ENCODE measurements at places on chromosomes 2 and 18.

DNA sequence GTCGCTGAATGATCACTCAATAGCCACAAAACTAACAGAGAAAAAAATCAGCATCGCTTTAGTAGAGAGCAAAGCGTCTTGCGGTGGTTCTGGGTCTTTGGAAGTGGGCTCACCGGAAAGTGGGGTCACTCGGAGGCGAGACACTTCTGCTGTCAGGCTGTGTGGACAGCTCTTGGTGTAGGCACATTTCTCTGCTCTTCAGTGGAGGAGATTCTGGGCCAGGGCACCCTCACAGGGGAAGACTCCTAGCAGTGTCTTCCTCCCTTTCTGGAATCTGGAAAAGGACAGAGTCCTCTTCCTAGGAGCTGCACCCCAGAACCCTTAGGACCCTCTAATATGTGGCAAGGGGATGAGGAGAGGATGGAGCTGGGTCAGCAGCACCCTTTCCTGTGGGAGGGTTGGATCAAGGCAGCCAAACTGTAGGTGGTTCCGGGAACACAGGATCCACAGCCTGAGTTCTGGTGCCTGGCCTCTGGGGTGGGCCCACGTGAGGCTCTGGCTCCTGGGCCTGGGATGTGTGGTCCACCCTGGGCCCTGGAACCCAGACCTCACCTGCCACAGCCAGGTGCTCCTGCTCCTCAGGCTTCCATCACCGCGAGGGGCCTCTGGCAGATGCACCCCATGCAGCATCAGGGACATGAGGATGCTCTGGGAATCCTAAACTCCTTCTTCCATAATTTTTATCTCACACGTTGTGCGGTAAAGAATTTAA, 25.1 kb downstream of the GPR35 start:
- no peak for DNase-seq

DNA sequence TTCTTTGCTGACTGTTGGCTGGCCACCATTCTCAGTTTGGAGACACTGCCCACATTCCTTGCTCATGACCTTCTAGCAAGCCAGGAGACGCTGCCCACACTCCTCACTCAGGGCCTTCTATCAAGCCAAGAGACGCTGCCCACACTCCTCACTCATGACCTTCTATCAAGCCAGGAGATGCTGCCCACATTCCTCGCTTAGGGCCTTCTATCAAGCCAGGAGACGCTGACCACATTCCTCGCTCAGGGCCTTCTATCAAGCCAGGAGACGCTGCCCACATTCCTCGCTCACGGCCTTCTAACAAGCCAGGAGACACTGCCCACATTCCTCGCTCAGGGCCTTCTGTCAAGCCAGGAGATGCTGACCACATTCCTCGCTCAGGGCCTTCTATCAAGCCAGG, 131.3 kb upstream of the CBLN2 start:
- DNase-seq: no peak

- DNase-seq: peak; percentile 58
These were observed 19.9 kb upstream of the SIGLEC15 start for GRCh38 chr18:45805551-45805950.

- DNase-seq: no peak
These were observed 3.4 kb upstream of the ZDBF2 start for GRCh38 chr2:206271065-206271464.

DNA sequence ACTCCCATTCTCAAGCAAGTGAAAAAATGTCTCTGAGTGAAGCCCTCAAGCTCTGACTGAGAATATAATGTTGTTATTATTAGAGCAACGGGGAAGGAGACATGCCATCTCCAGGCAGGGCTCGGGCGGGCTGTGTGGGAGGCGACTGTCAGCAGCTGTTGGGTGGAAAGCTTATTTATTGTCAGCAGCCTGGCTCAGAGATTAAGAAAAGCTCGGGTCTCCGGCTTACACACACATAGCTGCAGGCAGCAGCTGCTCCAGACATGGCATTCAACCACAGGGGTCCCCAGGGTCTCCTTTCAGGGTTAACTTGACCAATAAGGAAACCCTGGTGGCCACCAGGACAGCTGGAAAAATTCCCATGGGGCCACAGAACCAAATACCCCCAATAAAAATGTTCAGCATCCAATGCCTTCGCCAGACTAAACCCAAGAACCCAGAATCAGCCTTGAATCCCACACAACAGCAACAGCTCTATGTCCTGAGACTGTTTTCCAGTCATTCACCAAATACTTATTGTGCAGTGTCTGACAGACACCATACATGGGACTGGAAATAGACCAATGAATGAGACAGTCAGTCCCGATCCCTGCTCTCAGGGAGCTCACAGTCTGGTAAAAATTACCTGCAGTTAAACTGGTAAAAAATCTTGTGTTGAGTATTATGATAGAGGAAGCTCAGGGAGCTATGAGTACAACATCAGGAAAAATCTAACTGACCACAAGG, 70.5 kb upstream of the RTN4 start:
- DNase-seq: no peak

DNA sequence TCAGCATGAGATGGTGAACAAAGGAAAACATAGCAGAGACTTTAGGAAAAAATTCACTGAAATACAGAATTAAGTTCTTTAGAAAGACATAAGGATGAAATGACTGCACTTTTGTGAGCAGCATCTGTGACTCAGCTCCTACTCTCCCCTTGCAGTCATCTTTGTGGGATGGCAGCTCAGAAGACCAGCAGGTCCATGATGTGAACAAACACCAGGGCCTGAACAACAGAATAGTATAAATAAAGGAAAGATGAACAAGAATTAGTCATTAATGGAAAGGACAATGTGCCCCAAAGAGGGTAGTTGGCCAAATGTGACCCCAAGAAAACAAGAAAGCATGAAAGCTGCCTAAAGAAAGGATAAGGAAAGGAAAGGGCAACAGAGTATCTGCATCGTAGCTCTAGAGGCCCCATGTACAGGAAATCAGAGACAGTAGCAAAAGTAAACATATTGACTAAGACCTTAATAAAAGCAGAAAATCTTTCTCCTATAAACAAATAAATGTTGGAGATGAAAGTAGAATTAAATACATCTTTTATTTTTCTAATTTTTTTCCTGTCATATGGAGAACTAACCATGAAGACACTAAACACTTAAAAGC, 318.0 kb downstream of the ZEB2 start:
- DNase-seq: no peak

DNA sequence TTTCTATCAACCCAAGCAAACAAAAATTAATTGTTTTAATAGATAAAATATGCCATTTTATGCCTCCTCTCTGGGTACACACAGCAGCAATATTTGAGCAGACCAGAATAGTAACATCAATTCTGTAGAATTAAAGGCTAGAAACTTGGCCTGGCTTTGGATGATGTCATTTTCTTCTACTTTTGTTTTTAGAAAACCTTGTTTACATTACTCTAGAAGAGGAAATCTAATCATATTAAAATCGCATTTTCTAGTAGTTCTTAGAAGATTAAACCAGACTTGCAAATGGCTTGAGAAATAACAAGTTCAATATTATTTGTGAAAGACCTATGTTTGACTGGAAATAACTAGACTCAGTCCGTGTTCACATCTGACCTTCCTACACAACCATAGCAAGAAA, 102.3 kb upstream of the RFX8 start:
- DNase-seq: no peak

DNA sequence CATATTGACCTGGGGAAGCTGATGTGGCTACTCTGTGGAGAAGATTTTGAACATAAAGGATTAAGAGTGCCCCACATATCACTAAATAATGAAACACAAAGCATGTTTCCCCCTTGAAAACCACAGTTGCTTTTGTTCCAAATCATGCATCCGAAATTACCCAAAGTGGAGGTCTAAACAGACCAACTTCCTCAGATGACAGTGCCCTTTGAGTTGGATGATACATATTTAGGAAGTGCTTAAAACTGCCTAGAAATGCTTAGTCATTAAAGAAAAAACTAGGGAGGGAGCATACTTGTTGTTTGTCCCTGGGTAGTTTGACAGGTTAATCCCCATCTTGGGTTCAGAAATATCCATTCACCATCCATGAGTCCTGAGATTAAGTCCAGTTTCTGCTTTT, 1070.3 kb downstream of the SUCLG1 start:
- no peak for DNase-seq

- DNase-seq: no peak
These were observed 87.4 kb downstream of the MYO3B start for GRCh38 chr2:170265321-170265720.

DNA sequence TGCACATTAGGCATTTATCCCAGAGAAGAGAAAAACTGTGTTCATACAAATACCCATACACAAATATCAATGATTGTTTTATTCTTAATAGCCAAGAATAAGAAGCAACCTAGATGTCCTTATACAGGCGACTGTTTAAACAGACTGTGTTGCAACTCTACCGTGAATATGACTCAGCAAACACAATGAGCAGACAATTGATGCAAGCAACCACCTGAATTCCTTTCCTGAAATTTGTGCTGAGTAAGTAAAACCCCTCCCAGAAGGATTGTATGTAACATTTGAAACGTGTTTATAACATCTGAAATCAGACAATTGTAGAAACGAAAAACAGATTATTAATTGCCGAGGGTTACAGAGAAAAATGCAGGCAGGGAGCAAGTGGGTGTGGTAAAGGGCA, 621.9 kb upstream of the SOX11 start:
- peak; percentile 83 for DNase-seq

- DNase-seq: no peak
These were observed 2.3 kb downstream of the PTGR3 start for GRCh38 chr18:75206452-75207309.

GRCh38 chr2:158004126-158004764, 97.4 kb upstream of the UPP2 start:
- peak; percentile 14 for DNase-seq

DNA sequence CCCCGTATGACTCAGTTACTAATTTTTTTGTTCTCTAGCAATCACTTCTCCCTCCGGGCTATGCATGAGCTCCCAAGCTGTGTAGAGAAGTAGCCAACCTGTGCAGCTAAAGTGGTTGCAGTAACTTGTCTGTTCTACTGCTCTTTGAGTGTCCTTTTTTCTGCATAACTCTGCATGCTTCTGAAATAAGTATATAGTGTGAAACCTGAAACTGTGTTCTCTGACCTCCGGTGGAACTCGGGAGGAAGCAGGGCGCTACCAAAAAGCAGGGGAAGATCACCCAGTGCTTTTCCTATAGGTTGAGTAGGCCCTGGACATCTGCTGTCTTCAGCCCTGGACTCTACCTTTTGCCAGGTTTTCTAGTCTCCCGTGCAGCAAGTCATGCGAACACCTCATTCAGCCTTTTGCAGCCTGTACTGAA, 47.8 kb downstream of the PHLPP1 start:
- peak; percentile 88 for DNase-seq

DNA sequence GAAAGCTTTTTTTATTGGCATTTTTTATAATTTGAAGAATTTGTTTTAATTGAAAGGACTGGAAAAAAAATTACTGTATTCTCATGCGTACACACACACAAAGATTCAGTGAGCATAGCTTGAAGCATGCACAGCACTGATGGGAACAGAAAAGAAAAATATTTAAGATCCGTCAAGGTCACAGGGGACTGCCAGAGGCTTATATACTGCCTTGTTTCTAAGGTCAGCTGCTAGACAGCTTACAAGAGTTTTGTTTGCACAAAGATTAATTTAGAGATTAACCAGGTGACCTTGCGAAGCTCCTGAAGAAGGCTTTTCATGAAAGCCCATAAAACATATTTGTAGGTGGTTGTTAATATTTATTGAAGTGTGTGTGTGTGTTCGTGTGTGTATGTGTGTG, 396.3 kb downstream of the TRIB2 start:
- no peak for DNase-seq

GRCh38 chr2:241087420-241088268, 14.4 kb downstream of the MTERF4 start:
- DNase-seq: no peak

- DNase-seq: no peak
These were observed 43.8 kb downstream of the SH2D6 start for GRCh38 chr2:85462322-85462721.

- DNase-seq: peak; percentile 94
These were observed 54.7 kb downstream of the THADA start for GRCh38 chr2:43541165-43541564.

DNA sequence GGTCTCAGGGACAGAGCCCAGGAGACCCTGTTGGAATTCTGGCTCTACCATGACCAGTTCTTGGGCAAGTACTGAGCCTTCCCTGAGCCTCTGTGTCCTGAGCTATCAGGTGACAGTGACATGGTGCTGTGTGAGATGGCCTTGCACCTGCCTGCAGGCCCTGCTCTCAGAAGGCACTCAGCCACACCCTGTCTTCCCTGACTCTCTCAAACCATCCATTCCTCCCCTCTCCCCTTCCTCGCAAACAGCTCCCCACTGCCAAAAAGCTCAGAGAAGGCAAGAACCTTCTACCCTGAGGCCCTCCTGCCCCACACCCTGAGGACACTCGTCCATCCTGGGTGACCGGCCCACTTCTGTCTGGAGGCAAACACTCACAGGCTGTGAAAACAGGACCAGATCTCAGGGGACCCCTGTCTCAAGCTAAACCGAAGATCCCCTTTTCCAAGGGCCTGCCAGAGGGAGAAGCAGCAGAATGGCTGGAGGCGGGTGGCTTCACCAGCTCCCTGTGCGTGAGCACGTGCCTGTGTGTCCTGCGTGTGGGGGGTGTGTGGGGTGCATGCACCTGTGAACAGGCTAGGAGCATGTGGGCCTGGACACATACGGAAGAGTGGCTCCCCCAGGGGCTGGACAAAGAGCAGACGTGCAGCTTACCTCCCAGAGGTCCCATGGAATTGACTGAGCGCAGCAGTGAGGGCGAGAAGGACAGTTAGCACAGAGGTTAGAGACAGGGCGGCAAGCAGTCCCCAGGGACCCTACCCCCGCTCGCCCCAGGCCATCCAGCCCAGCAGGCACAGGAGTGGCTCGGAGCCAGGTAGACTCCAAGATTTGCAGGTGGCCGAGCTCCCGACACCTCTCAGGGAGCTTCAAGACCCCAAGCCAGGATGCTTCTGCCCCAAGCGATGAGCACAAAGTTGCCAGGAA, 53.9 kb downstream of the BIN1 start:
- DNase-seq: no peak

- no peak for DNase-seq
These were observed 37.4 kb downstream of the NPHP1 start for GRCh38 chr2:110167326-110168000.

GRCh38 chr18:52334307-52334706, 5.7 kb upstream of the DCC start:
- no peak for DNase-seq

GRCh38 chr2:106184857-106185256, 9.2 kb downstream of the UXS1 start:
- DNase-seq: no peak

DNA sequence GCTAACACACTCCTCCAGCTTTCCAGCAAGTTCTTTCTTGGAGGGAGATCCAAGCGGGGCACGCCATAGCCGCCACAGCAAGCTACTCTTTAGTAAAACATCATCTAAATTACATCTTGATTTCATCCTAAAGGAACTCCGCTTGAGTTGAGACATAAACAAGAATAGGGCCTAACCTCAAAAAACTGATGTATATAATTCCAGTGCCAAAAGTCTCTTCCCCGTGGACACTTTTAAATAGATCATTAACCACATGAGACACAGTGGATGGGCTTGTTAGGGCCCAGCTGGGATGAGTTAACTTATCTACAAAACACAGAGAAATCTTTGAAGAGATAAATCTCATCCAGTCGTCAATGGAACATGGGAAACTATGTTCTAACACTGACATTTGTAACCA, 20.8 kb upstream of the MLPH start:
- DNase-seq: no peak

DNA sequence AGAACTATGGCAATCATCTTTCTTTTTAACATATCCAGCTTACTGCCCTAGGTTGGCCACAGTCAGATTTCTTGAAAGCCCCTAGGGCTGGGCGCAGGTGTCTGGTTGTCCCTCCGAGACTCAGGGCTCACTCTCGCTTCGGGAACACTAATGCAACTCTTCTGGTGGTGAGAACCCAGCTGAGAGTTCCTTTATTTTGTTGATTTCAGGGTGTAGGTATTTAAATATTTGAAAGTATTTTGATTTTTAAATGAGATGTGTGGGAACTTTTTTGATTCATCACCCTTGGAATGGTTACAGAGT, 40.7 kb downstream of the INPP4A start:
- no peak for DNase-seq

Data from MCF 10A (cell line).